ENCODE measurements at places on chromosomes 16 and 17. TPM values are rescaled to one million over a fixed set of nuclear protein-coding genes. Genes with fewer than 3 reads are reported as not detected.

Gene CCL14
- not detected for total RNA-seq

- no peak for DNase-seq
These were observed 1.6 kb downstream of the FHOD1 start for GRCh38 chr16:67245674-67246080.

Gene RND2
- 0.91 TPM for total RNA-seq

DNA sequence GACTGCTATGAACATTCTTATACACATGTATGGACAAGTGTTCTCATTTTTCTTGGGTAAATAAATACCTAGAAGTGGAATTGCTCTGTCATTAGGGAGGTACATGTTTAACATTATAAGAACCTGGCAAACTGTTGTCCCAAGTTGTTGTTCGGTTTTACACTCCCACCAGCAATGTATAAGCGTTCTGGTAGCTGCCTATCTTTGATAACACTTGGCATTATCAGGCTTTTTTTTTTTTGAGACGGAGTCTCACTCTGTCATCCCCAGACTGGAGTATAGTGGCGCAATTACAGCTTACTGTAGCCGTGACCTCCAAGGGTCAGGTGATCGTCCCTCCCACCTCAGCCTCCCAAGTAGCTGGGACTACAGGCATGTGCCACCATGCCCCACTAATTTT is 16.3 kb downstream of the ATAD5 start:
- no peak for DNase-seq

DNA sequence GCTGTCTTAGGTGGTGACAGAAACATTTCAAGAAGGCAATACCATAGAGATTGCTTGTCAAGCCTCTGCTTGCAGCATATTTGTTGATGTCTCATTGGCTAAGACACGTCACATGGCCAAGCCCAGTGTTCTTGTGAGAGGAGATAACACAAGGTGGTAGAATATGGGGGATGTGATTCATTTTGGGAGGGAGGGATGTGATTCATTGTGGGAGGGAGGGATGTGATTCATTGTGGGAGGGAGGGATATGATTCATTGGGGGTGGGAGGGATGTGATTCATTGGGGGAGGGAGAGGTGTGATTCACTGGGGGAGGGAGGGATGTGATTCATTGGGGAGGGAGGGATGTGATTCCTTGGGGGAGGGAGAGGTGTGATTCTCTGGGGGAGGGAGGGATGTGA is 470.5 kb upstream of the SALL1 start:
- DNase-seq: no peak

- no peak for DNase-seq
These were observed 46.5 kb upstream of the IRX6 start for GRCh38 chr16:55277536-55277935.

- no peak for DNase-seq
These were observed 36.2 kb downstream of the SETD6 start for GRCh38 chr16:58551496-58551895.

Gene SHISA6
- total RNA-seq: 0.05 TPM

GRCh38 chr17:39753514-39754160 is 15.9 kb downstream of the GRB7 start:
- DNase-seq: no peak

Gene CA7
- not detected for total RNA-seq

Gene SCARF1
- total RNA-seq: 0.64 TPM

GRCh38 chr16:31108794-31109558 is 790 bp downstream of the BCKDK start:
- no peak for DNase-seq

All from osteocyte (in vitro differentiated cells).